Heart left ventricle (tissue), 16 donors: ENCODE measurements at places on chromosomes 6 and 20.

GRCh38 chr6:21176197-21176596, 417.4 kb upstream of the SOX4 start:
- H3K36me3 ChIP-seq = no peaks in the 10 kb centered on the region
- no peaks in the 10 kb centered on the region for H3K4me1 ChIP-seq
- no peak for DNase-seq
- H3K27ac ChIP-seq = no peak overlapping the region
- no peaks in the 10 kb centered on the region for H3K27me3 ChIP-seq

DNA sequence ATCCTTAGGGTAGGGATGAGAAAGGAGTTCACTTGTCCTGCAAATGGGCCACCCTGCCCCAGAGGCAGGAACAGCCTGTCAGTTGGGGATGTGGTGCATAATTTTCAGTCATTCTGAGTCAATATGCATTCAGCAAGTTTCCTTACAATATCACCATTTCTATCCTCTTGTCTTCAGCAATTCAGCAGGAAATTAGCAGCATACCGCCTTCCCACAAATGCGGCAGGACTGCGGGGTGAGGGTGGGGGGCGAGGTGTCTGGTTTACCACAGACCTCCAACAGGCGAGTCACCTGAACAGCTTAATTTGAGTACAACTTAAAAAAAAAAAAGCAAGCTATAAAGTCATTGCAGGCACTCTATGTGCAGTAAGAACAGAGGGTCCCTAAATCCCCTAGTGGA, 126.8 kb downstream of the MAP3K7 start:
- no peaks in the 10 kb centered on the region for H3K36me3 ChIP-seq
- H3K4me3 ChIP-seq = no peak overlapping the region
- DNase-seq = no peak
- H3K27ac ChIP-seq = no peak overlapping the region

GRCh38 chr6:53493635-53494025, 51.3 kb downstream of the GCLC start:
- H3K4me3 ChIP-seq = peak overlapping the region; percentile 32
- DNase-seq = no peak
- peaks cover 20% of the 10 kb centered on the region for H3K36me3 ChIP-seq
- no peaks in the 10 kb centered on the region for H3K27me3 ChIP-seq

DNA sequence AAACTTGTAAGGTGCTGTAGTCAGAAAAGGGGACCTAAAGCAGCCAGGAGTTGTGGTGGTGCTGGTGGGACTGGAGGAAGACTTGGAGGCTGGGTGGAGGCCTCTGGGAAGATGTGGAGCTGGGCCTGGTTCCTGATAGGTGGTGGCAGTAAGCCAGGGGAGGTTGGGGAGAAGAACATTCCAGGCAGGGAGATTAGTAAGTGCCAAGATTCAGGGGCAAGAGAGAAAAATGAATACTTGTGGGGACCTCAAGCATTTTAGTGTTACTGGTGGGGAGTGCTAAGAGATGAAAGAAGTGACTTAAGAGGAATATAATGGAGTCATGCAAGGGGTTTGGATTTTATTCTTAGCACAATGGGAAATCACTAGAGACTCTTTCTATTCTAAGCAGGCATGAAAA, 79.0 kb upstream of the B3GAT2 start:
- no peaks in the 10 kb centered on the region for H3K27me3 ChIP-seq
- no peaks in the 10 kb centered on the region for H3K36me3 ChIP-seq
- no peaks in the 10 kb centered on the region for H3K4me1 ChIP-seq
- no peak for DNase-seq
- no peak overlapping the region for H3K27ac ChIP-seq

DNA sequence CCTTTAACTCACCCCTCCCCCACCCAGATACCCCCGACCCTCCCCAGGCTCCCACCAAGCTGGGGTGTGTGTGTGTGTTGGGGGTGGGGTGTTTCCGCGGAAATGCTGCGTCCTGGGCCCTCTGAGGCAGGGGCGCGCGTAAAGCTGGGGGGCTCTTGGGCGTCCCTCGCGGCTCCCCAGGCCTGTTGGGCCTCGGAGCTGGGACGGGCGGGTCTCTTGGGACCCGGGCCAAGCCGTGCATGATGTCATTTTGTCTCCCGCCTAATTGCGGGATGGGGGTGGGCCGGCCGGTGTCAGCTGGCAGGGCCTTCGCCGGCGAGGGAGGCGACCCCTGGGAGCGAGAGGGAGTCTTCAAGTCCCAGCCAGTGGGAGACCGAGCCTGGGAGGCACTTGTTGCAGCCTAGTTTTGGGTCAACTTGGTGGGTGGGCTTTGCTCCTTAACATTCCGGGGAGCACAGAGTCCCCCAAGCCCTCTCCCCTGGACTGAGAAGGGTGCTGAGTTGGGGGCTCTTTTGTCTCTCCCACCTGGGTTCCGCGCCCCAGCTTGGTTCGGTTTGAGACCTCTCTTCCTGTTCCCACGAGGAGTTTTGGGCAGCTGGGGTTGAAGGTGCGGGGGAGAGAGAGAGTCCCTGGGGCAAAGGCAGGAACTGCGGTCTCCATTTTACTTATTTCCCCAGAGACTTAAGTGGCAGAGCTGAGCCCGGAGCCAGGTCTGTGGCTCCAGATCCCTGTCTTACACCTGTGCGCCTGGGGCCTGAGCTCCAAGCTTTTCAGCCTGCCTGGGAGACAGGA, 623 bp downstream of the MYBL2 start:
- no peaks in the 10 kb centered on the region for H3K36me3 ChIP-seq
- H3K27ac ChIP-seq = no peak overlapping the region
- no peak overlapping the region for H3K4me3 ChIP-seq
- H3K27me3 ChIP-seq = peaks cover 39% of the 10 kb centered on the region

DNA sequence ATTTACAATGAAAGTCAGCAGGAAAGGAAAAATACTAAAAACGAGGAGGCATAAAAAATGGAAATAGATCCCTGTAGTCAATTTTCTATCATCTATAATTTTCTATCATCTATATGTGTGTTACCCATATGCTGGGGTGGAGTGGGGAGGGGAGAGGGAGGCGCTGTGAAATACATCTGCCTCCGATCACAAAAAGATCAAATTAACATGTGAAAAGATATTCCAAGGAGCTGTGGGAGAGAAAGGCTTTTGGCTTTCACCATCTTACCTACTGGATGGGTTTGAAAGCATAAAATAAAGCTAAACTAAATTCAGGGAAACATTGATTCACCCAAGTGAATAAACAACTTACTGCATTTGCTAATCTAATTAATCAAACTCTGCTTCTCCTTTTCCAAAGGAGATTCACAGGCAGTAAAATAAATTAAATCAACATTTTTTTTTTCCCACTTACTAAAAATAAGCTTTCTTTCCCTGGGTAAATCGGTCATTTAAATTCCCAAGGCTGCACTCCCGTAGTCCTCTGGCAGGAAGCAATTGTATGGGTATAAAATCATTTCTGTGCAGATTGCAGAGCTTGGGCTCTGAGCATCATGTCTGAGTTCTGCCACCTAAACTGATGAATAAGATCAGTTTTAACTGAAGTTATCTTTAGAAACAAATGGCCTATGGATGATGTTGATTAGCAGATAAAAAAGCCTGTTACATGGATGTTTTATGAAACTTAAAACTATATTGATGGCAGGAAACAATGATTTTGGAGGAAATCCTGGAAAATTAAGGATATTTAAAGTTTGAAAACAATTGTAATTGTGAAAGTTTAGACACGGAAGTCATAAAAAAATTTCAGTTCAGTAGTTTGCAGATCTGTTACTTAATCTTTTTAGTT, 147.9 kb downstream of the SOX4 start:
- H3K27ac ChIP-seq = peak overlapping the region; percentile 53
- no peak for DNase-seq
- no peaks in the 10 kb centered on the region for H3K36me3 ChIP-seq
- H3K4me1 ChIP-seq = no peaks in the 10 kb centered on the region
- no peaks in the 10 kb centered on the region for H3K27me3 ChIP-seq

GRCh38 chr6:38848760-38849159, 133.6 kb downstream of the DNAH8 start:
- no peaks in the 10 kb centered on the region for H3K4me1 ChIP-seq
- no peaks in the 10 kb centered on the region for H3K36me3 ChIP-seq
- H3K27ac ChIP-seq = no peak overlapping the region
- no peaks in the 10 kb centered on the region for H3K27me3 ChIP-seq
- DNase-seq = no peak

- H3K36me3 ChIP-seq = no peaks in the 10 kb centered on the region
- no peak overlapping the region for H3K27ac ChIP-seq
- H3K4me3 ChIP-seq = no peak overlapping the region
- no peak for DNase-seq
Observed at GRCh38 chr6:98203170-98203806, 631.1 kb upstream of the POU3F2 start.

- H3K27ac ChIP-seq = no peak overlapping the region
- no peaks in the 10 kb centered on the region for H3K27me3 ChIP-seq
- no peak for DNase-seq
- H3K36me3 ChIP-seq = no peaks in the 10 kb centered on the region
- no peak overlapping the region for H3K4me3 ChIP-seq
- no peaks in the 10 kb centered on the region for H3K4me1 ChIP-seq
Observed at GRCh38 chr6:150394053-150394898, 25.5 kb downstream of the IYD start.

- no peak overlapping the region for H3K4me3 ChIP-seq
- no peaks in the 10 kb centered on the region for H3K4me1 ChIP-seq
- H3K27me3 ChIP-seq = no peaks in the 10 kb centered on the region
- no peak for DNase-seq
- H3K36me3 ChIP-seq = no peaks in the 10 kb centered on the region
- no peak overlapping the region for H3K27ac ChIP-seq
Observed at GRCh38 chr6:54291146-54291545, 17.1 kb upstream of the TINAG start.

GRCh38 chr6:8855411-8855810, 420.1 kb upstream of the SLC35B3 start:
- no peaks in the 10 kb centered on the region for H3K4me1 ChIP-seq
- H3K4me3 ChIP-seq = no peak overlapping the region
- DNase-seq = no peak
- H3K36me3 ChIP-seq = no peaks in the 10 kb centered on the region
- H3K27me3 ChIP-seq = no peaks in the 10 kb centered on the region
- H3K27ac ChIP-seq = no peak overlapping the region

DNA sequence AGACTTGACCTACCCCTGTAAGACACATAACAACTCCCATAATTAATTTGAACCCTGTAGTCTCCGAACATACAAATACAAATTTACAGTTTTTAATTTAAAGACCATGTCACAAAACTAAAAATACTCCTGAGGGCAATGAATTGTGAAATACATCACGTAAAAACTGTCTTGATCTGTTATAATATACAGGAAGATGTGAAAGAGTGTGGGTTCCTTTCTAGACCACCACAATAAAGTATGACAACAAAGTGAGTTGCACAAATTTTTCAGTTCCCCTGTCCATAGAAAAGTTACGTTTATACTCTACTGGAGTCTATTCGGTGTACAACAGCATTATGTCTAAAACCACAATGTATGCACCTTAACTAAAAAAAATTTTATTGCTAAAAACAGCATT, 11.0 kb upstream of the BLOC1S5 start:
- DNase-seq = no peak
- H3K36me3 ChIP-seq = no peaks in the 10 kb centered on the region
- no peaks in the 10 kb centered on the region for H3K27me3 ChIP-seq
- no peak overlapping the region for H3K27ac ChIP-seq
- no peak overlapping the region for H3K4me3 ChIP-seq
